ENCODE measurements at places on chromosomes 16 and 17.

DNA sequence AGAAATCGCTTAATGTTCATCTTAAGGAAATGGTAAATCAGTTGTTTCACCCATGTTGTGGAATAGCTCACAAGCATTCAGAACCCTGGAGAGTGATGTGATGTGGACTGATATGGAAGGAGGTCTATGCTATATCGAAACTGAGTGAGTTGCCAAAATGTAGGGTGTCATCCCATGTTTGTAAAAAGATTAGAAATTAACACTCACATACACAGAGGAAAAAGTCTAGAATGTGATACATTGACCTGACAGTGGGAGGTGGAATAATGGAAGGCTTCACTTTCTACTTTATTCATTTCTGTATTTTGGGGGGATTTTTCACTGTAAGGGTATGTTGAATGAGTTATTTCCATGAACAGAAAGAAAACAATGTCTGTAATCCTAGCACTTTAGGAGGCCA, 4.7 kb upstream of the PRM1 start:
- no peak for DNase-seq

GRCh38 chr16:73213732-73214455, 166.0 kb upstream of the ZFHX3 start:
- no peak for DNase-seq

DNA sequence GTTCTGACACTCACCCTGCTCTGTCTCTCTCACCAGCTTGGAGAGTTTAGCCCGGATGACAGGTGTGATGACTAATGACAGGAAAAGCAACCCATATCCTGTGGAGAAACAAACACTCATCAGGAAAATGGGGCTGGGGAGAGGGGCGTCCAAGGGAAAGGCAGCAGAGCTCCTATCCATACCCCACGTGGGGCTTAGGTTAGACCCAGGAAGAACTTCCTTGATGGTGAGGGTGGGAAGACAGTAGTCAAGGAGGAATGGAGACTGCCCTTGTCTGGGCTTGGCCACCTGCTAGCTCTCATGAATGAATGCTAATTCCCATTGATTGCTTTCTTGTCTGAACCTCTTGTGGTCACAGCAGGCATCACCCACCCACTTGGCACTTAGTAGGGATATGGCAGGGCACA, 3.8 kb downstream of the SLC46A1 start:
- DNase-seq, result no peak

GRCh38 chr16:80056324-80056723, 455.8 kb upstream of the MAF start:
- no peak for DNase-seq

DNA sequence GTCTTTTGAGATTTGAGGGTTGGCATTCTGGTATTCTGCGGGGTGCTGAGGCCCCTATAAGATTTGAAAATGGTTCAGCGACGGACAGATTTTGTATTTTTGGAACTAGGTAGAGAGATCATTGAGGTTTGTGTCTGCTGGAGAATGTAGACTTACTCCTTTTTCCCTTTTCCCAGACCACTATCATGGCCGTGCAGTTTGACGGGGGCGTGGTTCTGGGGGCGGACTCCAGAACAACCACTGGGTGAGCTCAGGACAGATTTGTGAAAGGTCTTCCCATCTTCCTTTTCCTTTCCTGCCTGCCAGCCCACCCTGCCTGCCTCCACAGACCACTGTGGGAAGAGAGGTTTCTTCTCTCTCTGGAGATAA, 572 bp downstream of the PSMB6 start:
- DNase-seq, result peak; percentile 58

- peak; percentile 65 for DNase-seq
Observed at GRCh38 chr17:36921095-36921851, 16.0 kb upstream of the LHX1 start.

DNA sequence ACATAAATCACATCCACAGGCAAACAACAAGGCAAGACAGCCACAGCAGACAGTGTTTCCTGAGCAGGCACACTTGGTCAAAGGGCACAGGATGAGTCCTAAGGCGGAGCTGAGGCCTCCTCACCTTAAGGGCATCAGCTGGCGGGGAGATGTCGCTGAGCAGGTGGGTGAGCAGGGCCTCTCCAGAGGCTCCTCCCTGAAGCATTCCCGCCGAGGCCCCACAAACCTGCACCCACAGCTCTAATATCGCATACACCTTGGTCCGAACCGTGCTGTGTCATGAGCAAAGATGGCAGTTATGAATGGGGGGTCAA, 29.3 kb downstream of the PELP1 start:
- DNase-seq, result no peak

DNA sequence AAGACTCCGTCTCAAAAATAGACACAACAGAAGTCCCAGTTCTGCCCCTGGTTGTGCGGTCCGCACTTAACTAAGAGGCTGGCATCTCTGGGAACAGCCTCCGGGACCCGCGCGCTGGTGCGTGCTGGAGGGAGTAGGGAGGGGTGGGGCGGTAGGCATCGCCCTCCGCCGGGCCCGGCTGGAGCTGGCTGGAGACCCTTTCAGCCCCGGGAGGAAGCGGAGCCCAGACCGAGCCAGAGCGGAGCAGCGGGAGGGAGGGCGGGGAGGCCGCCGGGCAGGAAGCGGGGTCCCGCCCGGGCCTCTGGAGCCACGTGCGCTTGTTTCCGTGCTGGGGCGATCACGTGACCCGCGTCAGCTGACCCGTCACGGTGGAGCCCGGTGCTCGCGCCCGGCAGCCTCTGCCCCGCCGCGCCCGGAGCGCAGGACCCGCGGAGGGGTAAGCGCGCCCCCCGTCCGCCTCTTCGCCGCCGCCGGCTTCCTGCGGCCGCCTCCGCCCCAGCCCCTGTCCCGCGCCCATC, at the start of gene WDR81:
Gene WDR81 (plus strand): TSS at position 354 of the 518 bp plus-strand sequence. CDS start 256 bp downstream, outside the sequence.
- DNase-seq, result peak; percentile 70

- DNase-seq, result peak; percentile 87
Observed at GRCh38 chr17:34222722-34223497, 32.2 kb upstream of the CCL2 start.

Data from inflammatory macrophage treated with lipopolysaccharide for 1 hour (primary cell).